Panc1 (cell line): ENCODE measurements at places on chromosomes 4 and X.

GRCh38 chr4:167784826-167785225 lies 307.5 kb upstream of the ANXA10 start:
- DNase-seq = no peak

- DNase-seq = no peak
Measured at GRCh38 chr4:68850293-68850692, 34.5 kb downstream of the UGT2B10 start.

DNA sequence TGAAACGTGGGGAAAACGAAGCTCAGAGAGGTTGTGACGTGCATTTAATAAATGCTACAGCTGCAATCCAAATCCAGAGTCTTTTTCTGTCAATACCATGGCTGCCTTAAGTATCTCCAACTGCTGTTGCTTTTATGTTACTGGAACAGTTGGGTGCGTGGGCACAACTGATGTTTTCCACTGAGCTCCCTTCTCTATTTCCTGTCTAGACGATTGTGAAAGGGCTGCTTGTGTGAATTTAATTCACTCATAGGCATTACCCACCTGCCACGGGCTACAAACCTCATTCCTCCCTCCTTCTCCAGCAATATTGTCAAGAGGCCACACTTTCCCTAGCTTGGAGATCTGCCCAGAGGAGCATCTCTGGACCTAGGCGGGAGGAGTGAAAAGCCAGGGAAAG lies 526.0 kb downstream of the MID1IP1 start:
- no peak for DNase-seq

GRCh38 chrX:149157976-149158375 lies 347.1 kb downstream of the IDS start:
- no peak for DNase-seq

DNA sequence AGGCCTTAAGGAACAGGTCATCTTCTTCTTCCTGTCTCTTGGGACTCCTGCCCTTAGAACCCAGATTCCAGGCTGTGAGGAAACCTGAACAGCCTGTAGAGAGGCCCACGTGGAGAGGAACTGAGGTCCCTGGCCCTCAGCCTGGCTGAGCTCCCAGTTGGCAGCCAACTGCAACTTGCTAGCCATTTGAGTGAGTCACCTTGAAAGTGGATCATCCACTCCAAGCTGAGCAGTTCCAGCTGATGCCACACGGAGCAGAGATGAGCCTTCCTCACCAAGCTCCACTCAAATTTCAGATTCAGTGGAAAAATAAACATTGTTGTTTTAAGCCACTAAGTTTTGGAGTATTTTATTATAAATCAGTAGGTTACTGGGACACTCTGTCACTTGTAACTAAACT lies 392.5 kb downstream of the BCOR start:
- DNase-seq = no peak

DNA sequence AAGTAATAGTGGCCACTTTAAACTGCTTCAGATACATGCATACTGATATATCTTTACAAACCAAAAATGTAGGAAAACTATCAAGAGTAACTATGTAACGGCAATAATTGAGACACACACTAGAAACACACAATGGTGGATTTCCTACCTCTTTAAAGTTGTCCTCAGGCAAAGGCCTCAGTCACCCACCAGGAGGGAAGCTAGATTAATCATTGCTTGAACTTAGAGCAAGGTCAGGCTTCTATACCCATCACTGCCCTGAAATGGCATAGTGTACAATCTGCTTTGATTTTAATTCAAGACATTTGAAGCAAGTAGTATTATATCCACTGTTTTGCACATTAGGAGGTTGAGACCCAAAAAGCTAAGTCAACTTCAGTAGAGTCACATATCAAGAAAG lies 110.9 kb downstream of the AREG start:
- no peak for DNase-seq

DNA sequence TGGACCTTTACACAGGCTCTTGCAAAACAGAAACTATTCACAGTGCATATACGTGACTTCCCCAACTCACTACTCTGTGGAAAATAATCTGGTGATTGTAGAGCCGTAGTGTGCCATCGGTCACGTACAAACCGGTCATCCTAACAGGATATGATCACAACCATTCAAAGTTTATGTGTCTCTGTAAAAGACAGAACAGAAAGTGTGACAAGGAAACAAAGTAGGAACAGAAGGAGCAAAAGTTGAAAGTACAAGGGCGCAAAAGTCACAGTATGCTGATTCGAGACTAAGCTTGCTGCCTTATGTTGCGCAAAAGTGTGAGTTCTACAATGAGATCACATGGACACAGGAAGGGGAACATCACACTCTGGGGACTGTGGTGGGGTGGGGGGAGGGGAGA lies 18.6 kb downstream of the MEPE start:
- DNase-seq = no peak

DNA sequence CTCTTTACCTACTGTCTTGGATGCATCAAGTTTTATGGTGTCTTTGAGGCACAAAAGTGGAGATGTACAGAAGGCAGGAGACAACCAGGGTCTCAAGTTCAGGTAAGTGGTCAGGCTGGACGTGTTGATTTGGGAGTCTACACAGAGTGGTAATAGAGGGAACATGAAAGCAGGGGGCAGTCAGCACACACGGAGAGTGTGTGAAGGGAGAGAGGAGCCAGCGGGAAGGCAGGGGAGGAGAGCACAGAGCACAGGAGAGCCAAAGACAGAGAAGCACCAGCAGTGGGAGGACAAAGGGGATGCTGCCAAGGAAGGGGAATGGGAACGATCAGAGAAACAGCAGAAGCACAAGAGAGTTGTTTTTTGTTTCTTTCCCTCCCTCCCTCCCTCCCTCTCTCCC lies 32.9 kb downstream of the TMEM150C start:
- no peak for DNase-seq

DNA sequence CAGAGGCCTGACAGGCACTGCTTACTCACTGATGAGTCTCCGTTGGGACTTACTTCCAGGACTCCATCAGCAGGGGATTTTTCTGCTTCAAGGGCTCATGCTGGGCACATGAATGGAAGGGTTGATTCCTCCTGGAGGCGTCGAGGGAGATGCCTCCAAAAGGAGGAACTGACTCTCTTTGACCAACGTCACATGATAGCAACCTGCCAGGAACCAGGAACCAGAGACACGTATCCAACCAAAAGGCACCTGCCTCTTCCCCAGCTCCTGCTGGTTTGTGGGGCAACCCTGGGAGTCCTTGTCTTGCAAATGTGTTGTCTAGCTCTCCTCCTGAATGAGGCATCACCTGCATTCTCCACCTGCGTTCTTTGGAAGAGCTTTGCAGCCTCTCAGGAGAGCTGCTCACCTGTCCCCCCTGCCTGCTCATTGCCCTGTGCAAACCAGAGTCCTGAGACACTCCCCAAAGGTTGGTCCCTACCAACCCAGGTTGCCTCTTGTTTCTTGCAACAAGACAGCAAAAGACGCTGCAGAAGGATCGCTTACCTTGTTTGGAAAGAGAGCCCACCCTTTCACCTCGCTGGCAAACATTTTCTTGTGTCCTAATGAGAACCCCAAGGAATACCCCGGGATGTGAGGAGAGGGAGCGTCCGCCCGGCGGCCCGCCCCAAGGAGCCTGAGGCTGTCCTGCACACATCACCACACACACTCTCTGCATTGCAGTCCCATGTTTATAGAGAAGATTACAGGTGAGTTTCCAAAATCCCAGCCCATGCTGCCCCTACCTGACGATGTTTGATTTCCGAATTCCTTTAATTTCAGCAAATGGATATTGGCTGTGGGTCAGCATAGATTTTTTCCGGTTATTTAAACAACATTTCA lies 30.5 kb upstream of the SHOX start:
- DNase-seq = no peak
